ENCODE measurements at places on chromosomes 6 and 20.

- no peak for DNase-seq
These were observed 16.0 kb upstream of the PTCRA start for GRCh38 chr6:42899871-42900270.

GRCh38 chr20:41029150-41029901, 704 bp downstream of the TOP1 start:
- DNase-seq = peak; percentile 37

DNA sequence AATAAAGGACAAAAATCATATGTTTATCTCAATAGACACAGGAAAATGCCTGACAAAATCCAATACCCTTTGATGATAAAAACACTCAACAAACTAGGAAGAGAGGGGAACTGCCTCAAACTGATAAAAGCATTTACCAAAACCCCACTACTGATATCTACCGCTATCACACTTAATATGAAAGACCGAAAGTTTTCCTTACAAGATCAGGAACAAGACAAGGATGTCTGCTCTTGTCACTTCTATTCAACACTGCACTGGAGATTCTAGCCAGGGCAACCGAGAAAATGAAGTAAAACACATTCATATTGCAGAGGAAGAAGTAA, 25.1 kb downstream of the GZF1 start:
- no peak for DNase-seq

DNA sequence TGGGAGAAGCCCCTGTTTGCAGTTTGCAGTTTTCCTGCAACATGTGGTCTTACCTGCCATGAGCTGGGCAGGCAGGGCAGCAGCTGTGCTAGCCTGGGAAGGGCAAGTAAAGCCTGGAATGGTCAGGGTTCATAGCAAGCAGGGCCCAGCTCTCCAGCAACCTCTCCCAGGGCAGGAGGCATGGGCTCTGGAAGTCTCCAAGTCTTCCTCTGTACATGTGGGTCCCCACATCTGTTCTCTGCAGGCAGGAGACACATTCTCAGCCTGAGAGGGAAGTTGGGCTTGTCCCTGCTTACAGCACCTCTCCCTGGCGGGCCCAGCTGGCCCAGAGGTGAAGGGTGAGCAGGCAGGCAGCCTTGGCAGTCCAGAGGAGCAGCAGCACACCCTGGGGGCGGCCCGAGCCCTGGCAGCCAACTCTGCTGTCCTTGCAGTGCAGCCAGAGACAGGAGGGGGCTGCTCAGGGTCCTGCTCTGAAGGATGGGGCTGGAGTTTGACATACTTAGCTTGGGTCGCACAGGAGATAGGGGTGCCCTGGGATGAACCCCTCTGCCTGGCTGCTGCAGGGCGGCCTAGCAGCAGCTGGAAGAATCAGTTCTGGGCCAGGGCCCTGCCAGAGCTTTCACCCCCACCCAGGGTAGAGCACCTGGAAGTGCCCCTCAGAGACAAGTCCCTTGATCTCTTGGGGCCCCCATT, 176.0 kb downstream of the MRPL14 start:
- DNase-seq = peak; percentile 57

DNA sequence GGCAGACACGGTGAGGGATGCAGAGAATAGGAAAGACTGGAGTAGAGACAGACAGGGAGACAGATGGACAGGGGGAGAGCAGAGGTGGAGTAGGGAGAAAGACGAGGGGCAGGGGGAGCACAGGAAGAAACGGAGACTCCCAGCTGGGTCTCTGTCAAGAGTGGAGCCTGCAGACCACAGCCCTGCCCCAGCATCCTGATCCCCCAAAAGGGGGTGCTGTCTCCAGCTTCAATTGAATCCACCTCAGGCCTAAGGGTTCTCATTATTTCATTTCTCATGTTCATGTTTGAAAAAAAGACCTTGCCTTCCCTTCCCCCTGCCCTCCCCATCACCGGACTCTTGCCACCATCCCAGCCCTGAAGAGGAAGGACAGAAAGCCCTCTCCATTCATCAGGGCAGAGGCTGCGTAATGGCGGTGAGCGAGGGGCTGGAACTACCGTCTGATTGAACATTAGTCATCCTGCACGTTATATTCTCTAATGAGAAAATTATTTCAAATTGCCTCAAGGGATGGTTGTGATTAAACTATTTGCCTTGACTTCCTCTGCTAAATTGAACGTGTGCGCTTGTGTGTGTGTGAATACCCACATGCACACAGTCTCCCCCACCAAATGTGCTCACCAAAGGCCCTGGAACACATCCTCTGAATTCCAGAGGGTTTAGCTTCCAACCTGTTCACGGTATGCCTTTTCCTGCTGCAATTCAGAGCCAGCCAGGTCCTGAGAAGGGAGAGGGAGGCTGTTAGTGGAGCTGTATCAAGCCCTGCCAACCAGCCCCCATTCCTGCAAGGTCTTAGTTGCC, 98.3 kb downstream of the CDC5L start:
- DNase-seq = no peak

DNA sequence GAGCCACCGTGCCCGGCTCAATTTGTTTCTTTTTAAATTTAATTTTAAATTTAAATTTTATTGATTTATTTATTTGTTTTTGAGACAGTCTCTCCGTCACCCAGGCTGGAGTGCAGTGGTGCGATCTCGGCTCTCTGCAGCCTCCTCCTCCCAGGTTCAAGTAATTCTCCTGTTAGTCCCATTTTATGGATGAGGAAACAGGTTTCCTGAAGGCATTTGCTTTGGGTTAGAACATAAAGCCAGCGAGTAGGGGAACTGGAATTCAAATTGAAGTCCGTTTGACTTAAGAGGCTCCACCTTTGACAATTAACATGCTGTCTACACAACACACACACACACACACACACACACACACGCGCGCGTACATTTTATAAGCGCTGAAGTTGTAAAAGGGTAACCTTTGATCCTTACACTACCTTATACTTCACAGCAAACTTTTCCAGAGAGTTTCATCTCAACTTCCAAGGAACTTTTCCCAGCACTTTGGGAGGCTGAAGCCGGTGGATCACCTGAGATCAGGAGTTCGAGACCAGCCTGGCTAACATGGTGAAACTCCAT, 232.0 kb downstream of the BCAS1 start:
- DNase-seq = no peak

DNA sequence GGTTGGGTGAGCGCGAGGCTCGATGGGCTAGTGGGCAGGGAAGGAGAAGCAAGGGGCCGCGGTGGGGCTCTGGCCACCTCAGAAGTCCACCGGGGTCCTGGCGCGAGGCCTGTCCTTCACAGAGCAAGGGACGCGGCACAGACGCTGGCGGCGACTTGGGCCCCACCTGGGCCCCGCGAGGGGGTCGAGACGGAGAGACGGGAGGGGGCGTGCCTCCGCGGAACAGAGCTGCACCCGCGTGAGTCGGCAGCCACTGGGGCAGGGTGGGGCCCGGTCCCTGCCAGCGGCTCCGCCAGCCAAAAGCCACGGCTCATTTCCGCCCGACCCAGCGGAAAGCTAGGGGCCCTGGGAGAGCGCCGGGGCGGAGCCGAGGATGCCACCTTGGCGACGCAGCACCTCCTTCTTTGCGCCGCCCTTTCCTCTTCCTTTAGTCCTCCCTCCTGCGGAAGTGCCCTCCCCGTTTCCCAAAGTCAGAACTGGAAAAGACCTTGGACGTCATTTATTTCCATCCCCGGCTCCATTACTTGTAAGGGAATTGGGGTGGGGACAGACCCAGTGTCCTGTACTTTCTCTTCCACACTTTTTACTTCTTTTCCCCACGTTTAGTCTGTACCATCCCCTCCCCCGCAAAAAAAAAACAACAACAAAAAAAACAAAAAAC, at the start of gene CUL7:
CUL7 (minus strand) TSS at position 307 of the 661 bp plus-strand sequence. CDS start 1,063 bp downstream, outside the sequence.
- peak; percentile 98 for DNase-seq

- DNase-seq = no peak
These were observed 67.8 kb downstream of the SYTL3 start for GRCh38 chr6:158717341-158718330.

DNA sequence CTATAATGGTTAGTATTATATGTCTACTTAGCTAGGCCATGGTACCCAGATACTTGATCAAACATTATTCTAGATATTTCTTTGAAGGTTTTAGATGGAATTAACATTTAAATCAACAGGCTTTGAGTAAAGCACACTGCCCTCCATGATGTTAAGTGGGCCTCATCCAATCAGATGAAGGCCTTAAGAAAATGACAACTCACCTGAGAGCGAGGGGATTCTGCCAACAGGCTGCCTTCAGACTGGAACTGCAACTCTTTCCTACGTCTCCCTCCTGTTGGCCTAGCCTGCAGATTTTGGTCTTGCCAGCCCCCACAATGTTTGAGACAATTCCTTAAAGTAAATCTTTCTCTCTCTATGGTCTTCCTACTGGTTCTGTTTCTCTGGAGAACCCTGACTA, 137.3 kb downstream of the AHI1 start:
- DNase-seq = no peak

GRCh38 chr20:64189530-64189966, 25.3 kb downstream of the MYT1 start:
- peak; percentile 9 for DNase-seq

DNA sequence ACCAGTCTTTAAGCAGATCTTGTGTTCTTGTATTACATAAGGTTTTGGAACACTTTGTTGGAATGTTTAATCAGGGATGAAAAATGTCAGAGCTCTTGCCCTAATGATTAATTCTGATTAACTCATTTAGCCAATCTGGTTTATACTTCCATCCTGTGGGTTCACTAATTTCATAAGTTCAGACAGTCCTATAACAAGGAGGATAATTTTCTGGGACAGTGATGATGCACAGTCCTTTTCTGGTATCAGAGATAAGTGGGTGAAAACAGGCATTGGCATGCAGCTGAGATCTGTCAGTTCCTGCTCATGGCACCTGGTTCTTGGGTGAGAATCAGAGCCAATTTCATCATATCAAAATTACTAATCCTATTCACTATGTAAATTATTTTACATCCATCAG, 125.0 kb upstream of the LAMA2 start:
- DNase-seq = no peak

- no peak for DNase-seq
These were observed 156.4 kb upstream of the ECI2 start for GRCh38 chr6:4291453-4292403.

- no peak for DNase-seq
These were observed 93.8 kb upstream of the RPS6KA2 start for GRCh38 chr6:166720856-166721255.

DNA sequence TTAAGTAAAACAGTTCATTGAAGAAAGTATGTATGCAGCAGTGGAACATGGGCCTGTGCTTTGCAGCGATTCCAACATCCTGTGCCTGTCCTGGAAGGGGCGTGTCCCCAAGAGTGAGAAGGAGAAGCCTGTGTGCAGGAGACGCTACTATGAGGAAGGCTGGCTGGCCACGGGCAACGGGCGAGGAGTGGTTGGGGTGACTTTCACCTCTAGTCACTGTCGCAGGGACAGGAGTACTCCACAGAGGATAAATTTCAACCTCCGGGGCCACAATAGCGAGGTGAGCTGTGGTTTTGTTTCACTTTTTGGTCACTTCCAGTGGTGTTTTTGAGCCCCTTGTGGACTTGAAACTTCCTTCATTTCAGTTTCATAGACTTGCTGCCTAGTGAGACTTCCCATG, 1.7 kb downstream of the TULP4 start:
- DNase-seq = no peak

- no peak for DNase-seq
These were observed 2.9 kb upstream of the THBS2 start for GRCh38 chr6:169256518-169256917.

DNA sequence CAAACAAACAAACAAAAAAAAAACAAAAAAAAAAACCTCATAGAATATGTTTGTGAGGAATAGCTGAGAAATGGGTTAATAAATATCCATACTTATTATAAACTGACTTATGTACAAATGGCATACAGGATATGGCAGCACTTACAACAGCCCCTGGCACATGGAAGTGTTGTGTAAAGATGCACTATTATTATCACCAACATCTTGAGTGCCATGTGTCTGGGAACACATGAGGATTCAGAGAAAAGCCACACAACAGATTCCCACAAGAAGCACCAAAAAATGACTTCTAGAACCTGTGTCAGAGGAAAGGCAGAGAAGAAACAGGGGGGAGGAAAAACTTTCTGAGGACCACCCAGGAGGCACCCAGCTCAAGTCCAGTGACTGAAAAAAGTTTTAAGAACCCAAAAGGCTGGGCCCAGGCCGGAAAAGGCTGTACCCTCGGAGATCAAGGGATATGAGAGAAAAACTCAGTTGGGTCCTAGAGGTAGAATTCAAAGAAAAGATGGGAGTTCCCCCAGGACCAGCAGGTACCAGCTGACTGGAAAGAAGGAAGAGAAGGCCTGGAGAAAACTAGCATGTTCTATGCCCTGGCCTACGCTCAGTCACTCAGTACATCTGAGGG, 9.4 kb upstream of the TAF8 start:
- no peak for DNase-seq

DNA sequence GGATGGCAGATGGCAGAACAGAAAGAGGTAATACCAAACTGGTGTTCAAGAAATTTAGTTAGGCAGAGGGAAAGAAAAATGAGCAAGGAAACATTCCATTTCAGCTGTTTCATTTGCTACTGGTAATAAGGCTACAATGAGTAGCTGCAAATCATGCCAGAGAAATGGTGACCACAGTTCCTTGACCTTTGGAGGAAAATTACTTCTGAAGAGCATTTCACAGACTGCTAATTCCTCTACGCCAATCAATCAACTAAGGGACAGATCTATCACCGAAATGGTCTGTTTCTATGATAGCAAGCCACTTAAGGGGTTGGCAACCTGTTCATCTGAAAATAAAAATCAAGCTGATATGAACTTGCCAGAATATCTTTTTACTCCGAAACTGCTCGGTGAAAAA, 119.5 kb downstream of the PTPRK start:
- no peak for DNase-seq

DNA sequence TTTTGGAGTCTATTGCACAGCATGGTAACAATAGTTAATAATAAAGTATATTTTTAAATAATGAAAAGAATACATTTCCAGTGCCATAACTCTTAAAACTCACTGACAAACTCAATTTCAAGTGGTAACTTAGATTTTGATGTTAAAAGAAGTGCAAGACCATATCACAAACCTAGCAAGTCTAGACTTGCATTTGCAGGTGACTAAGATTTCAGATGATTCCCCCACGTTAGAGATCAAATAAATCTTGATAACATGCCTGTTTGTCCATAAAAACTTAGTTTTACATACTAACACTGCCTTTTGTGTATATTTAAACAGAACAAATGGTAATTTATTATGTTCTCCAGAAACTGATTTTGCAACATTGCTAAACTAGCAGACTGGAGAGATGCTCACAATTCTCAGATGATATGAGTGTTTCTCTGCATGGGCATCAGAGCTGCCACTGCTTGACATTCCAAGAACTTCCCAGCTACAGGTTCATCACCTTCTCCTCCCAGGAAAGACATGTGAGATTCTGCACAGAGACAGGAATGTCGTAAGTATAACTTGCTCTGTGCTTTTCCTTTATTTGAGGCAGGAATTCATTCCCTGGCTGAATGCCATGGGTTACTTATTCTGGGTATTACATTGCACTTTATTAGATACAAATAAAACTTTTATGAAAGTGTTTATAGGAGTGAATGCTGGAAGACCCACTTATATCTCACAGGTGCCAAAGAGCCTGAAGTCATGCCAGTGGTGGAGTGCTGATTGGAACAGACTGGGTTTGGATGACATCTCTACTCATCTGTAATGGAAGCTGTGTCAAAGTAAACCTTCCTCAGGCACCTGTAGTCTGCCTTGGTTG, 160.2 kb upstream of the FOXA2 start:
- no peak for DNase-seq

GRCh38 chr6:105651969-105652368, 249.1 kb upstream of the PREP start:
- no peak for DNase-seq

GRCh38 chr6:107509506-107509905, 19.6 kb downstream of the SOBP start:
- no peak for DNase-seq
